Muscle of back (tissue), 13 donors: ENCODE measurements at places on chromosomes 12 and 14.

DNA sequence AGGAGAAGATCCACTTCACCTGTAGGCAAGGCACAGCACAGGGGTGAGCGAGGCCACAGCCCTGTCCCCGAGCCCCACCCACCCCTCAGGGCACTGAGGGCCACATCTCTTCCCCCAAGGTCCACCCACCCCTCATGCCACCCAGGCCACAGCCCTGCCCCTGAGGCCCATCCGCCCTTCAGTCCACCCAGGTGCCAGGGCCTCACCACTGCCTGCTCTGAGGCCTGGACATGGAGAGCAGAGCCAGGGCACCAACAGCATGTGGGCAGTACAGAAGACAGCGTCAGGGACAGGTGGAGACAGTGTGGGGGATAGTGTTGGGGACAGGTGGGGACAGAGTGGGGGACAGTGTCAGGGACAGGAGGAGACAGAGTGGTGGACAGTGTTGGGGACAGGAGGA lies 138.3 kb downstream of the TMEM121 start:
- DNase-seq = no peak

DNA sequence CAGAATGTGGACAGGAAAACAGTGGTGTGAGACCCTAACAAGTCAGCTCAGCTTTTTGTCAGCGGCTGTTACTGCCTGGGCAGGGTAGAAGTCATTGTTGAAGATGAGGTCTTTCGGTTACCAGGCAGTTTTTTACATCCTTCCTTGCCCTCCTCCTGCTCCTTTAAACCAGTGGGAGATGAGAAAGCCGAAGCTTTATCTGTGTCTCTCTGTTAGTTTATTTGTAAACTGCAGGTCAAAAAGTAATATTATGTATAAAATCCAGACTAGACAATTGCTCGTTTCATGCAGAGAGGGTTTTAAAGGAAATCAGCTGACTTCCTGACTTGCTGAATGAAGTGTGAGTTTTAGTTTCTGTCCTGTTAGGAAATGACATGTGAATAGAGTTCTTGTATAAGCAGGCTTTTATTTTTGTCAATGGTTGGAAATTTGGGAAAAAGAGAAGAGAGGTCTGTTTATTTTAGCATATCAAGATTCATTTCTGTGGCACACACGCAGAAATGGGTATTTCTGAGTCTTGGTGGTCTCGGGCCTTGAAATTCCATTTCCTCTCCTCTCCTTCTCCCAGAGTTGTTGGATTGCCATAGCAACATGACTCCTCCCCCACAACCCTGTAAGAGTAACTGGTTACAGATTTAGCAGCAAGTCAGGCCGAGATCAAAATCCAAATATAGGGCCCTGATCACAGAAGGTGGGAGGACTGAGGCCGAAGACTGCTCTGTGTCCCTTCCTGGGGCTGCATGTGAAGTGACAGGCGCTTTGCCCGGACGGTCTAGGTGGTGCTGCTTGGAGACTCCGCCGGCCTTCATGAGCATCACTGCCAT lies 60.8 kb downstream of the SAMD4A start:
- DNase-seq = peak; percentile 93

DNA sequence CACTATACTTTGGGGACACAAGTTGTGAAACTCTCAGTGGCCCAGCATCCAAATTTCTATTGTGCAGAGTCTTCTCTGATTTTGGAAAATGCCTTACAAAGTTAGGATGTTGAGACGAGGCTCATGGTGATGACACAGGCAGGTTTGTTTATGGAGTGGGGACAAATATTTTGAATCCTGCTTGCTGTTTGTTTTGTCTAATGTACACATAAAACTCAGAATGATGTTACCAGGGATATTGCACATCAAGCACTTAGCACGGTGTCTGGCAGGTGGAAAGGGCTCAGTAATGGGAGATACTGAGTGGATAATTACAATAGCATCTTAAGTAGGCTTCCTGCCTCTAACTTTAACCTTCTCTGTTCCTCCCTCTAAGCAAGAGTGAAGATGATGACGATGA lies 628.9 kb upstream of the TBX3 start:
- DNase-seq = no peak

GRCh38 chr12:48016373-48017020 lies 12.2 kb upstream of the COL2A1 start:
- no peak for DNase-seq

DNA sequence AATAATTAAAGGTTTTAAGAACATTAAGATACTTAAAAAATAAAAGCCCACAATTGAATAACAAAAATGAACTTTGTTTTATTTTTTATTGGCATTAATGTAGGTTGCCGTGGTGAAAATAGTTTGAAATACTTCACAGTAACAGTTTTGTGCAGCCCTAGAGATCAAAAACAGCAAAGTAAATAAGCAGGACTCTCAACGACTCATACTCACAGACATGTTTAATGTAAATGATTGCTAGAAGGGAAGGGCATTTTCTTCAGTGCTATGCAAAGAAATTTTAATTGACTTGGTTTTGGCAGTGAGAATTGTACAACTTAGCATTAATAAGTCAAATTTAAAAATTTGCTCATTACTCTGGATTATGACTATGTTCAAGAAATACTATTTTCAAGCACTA lies 16.0 kb downstream of the TRMT5 start:
- DNase-seq = no peak

GRCh38 chr14:73771848-73772638 lies 57.9 kb upstream of the PNMA1 start:
- peak; percentile 47 for DNase-seq

DNA sequence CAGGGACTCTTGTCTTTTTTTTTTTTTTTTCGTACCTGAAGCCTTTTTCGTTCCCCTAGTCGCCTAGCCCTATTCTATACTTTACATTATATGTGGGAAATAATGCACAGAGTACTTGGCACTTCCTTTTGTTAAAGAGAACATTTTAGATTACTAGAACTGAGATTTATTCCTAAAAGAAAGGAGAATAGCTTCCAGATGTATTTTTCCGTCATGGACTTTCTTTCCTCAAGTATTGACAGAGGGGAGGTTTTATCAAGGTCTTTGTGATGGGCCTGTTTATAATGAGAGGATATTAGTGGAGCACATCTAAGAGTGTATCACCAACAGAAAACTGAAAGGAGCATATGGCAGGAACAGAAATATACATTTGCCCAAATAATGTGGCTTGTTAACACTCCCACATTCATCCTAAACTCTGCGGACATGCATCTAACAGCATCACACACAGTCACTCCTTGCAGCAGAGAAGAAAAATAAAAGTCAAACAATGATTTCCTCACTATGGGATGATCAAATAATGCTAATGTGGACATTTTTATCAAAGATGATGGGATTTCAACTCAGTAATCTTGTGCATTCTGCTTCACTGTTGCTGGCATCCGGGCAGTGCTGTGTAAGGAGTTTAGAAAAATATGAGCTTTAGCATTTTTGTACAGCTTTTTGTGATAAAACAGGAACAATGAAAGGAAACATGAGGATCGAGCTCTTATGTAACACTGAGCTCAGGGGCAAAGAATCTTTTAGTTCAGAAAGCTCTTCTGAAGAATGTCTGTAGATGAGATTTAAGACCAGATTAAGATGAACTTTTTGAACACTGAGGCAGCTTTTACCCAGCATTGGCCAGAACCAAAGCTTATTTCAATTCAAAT lies 183.1 kb downstream of the EGLN3 start:
- DNase-seq = peak; percentile 20

GRCh38 chr14:31297701-31298344 lies 90.2 kb upstream of the HECTD1 start:
- DNase-seq = peak; percentile 7

GRCh38 chr12:41333974-41334373 lies 145.9 kb downstream of the PDZRN4 start:
- no peak for DNase-seq

DNA sequence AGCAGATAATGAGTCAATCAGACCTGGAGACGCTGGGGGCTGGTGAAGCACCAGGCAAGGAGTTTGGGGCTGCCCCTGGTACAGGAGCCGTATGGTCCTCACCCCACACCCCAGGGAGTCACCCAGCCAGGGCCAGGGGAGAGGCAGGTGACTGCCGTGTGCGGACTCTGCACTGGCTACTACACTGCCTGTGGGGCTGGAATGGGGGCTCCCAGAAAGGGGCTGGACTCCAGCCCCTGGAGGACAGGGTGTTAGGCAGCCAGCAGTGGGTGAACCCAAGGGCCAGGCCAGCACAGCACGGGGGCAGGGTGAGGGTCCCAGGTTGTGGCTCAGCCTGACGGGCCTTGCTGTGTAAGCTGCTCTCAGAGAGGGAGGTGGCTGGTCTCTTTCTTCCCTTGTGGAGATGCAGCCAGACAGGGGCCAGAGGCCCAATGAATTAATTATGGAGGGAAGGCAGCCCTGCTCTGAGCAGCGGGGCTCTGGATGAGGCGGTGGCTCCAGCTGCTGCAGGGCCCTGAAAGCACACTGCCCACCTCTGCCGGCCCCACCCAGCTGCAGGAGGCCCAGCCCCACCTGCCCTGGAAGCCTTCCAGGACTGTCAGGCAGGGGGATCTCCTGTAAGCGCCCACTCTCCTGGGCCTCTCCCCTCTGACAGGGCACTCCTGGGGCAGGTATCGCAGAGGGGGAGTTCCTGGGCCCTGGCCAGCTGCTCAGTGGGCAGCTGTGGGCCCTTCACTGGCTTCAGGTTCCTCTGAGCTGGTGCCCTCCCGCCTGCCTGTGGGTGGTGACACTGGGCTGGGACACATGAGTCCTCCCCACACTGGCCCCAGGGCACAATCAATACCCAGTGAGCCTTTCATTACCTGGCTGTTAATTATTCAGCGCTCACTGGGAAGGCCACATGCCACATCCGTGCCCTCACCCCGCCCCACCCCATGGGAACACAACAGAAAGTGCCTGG lies 142.5 kb upstream of the C14orf180 start:
- DNase-seq = no peak

DNA sequence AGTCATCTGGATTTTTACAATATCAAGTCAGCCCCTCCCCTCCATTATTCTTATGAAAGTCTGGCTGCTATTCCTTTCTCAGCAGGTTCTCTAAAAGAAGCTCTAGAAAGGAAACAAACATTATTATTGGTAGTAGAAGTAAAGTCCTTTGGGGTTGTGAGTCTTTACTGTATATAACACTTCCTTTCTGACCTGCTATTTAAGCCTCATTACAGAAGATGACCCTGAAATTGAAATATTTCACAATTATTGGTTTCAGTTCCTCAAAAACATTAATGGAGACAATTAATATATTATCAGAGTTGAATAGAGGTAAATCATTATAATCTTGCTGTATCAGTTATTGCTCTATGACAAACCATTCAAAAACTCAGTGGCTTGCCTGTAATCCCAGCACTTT lies 19.3 kb downstream of the PLEKHA5 start:
- no peak for DNase-seq

DNA sequence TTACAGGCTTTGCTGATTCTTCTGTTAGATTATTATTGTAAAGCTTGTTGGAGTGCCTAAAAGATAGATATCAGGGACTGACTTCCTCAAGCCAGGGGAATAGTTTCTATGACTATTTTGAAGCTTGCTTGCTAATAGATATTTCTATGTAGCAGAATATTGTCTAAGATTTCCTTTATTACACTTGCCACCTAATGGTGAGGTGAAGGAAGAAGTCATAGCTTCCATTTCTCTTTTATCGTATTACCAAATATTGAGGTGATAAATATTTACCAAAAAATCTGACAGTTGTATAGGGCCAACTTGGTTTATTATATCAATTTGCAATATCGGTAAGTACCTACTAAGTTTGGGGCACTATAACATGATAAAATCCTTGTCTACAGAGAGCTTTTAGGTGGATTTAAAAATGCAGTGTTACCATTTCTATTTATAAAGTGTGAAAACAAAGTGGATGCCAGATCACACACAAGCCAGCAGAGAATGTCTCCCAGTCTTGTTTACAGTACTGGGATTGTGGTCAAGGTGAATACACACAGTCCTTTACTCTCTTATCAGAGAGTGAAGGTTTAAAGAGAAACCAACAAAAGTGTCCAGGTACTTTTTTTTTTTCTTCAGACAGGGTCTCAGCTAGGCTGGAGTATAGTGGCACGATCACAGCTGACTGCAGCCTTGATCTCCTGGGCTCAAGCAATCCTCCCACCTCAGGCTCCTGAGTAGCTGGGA lies 137.9 kb downstream of the IGF1 start:
- no peak for DNase-seq

- DNase-seq = no peak
These were observed 28.6 kb upstream of the TBC1D15 start for GRCh38 chr12:71810921-71811320.

DNA sequence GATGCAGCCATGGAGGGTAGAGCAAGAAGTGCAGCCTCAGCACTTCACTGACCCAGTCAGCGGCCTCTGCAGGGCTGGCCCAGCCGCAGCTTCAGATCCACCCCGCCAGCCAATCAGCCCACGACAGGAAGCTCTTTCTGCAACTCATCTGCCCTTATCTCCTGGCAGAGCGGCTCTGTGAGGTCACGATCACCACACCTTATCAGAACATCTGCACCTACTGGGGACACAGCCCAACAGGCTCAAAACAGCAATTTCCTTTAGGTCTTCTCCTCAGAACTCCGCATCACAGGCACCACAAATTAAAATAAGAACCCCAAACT lies 287.3 kb downstream of the BCL11B start:
- no peak for DNase-seq

DNA sequence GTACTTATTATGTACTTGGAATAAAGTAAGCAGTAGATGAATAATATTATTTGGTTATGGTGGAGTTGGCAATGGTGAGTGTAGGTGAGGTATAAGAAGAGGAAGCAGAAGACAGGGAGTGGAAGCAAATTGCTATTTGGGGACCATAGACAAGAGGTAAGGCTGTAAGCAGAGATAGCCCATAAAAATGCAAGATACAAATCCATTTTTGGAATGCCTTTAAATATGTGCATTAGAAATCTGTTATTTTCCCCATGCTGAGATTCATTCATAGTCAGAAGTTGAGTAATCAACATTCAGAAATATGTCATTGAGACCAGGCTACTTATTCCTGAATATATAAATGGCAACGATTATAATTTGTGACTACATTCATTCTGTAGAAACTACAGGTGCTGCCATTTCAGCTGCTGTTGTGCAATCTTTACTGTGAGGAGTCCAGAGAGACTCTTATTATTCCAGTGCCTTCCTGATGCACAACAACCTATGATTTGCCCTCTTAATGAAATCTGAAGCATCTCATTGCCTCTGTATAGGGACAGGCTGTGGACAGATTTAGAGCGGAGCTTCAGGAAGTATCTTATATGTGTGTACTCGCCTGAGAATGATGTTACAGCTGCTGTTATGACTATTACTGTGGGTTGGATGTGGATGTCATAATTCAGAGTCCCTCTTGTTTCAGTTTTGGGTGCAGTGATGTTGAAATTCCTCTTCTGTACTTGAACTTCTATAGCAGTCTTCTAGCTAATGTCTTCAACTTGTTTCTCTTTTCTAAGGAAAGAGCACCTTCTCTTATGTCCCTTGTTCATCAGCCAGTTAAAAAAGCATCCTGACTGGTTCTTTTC lies 173.8 kb downstream of the NAV3 start:
- DNase-seq = no peak

GRCh38 chr12:130316251-130316650 lies 21.4 kb upstream of the PIWIL1 start:
- DNase-seq = no peak
